ENCODE measurements at places on chromosomes 5 and 9. TPM values are rescaled to one million over a fixed set of nuclear protein-coding genes. Genes with fewer than 3 reads are reported as not detected.

ACOT12 gene
- not detected for total RNA-seq

ZFP37 gene
- 5.2 TPM for total RNA-seq

ARL14EPL gene
- total RNA-seq, result not detected

GABRB2 gene
- 0.33 TPM for total RNA-seq

SPATA31E1 gene
- not detected for total RNA-seq

FGFR4 gene
- 4.5 TPM for total RNA-seq

CD14 gene
- 119 TPM for total RNA-seq

IL13 gene
- 0.73 TPM for total RNA-seq

HCN1 gene
- 0.33 TPM for total RNA-seq

SMU1 gene
- total RNA-seq, result 22.1 TPM

MYOT gene
- total RNA-seq, result 4.7 TPM

ZNF483 gene
- total RNA-seq, result 24.9 TPM

BARHL1 gene
- not detected for total RNA-seq

FOXD4L4 gene
- not detected for total RNA-seq

ARID3C gene
- total RNA-seq, result not detected

ARSI gene
- total RNA-seq, result 0.48 TPM

STK32A gene
- total RNA-seq, result 6.9 TPM

GRIN3A gene
- total RNA-seq, result under 0.01 TPM

PCDHB14 gene
- 4.2 TPM for total RNA-seq

CDH6 gene
- total RNA-seq, result 4.8 TPM

ATG10 gene
- 5.2 TPM for total RNA-seq

PCDHGA9 gene
- 7.8 TPM for total RNA-seq

NFIB gene
- total RNA-seq, result 105 TPM

TAF11L5 gene
- not detected for total RNA-seq

SOX30 gene
- total RNA-seq, result not detected

C9 gene
- total RNA-seq, result 1.8 TPM

TEK gene
- 5.9 TPM for total RNA-seq

PCDH12 gene
- total RNA-seq, result 3.5 TPM

TSSK1B gene
- 0.32 TPM for total RNA-seq

PFN3 gene
- total RNA-seq, result not detected

TRIM7 gene
- 5.2 TPM for total RNA-seq

PIP5KL1 gene
- total RNA-seq, result 10.1 TPM

TICAM2 gene
- total RNA-seq, result 0.98 TPM

CNTLN gene
- total RNA-seq, result 19.7 TPM

Measured in breast epithelium (tissue), 4 donors.